EL (cell line): ENCODE measurements at places on chromosomes 12 and 14.

DNA sequence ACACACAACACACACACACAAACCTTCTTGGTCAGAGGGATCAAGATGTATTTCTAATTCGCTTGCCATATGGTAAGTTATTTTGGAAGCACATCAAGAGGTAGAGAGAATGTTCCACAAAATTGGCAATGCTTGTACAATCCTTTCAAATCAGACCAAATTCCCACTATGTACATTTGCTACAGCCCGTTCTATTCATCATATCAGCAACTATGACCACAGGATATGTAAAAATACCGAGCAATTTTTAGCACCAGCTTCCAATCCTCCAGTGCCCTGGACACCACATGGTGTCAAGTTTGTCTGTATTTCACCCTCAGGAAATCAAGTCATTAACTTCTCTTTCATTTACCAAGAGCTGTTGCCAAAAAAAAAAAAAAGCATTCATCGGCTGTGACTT is 21.2 kb downstream of the TBX5 start:
- no peak for DNase-seq

DNA sequence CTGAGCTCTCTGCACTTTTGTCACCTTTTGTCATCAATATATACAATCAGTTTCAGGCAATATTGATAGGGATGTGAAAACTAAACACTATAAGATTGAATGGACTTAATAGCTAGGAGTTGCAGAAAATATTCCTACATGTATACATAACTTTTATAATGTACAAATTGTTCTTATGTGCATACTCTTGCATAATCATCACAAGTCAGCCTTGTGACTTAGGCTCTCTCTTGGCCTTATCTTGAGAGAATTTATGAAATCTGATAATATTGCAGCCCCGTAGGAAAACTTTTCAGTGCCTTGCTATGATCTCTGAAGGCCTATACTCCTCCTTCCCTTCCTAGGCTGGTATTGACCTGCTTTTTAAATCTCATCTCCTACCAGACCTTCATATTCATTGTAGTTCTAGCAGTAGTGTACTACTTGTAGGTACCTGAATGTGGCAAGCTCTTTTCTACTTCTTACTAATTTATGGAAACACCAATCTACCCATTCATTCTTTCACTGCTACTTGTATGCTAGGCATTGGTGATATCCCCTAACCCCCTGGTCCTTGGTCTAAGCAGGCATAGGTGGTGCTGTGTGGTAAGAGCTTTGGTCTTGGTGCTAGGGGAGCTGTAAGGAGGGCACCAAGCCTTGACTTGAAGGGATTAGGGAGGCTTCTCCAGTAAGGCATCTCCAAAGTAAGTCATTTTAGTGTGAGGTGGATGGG is 100.0 kb downstream of the PRKCH start:
- DNase-seq, result no peak

DNA sequence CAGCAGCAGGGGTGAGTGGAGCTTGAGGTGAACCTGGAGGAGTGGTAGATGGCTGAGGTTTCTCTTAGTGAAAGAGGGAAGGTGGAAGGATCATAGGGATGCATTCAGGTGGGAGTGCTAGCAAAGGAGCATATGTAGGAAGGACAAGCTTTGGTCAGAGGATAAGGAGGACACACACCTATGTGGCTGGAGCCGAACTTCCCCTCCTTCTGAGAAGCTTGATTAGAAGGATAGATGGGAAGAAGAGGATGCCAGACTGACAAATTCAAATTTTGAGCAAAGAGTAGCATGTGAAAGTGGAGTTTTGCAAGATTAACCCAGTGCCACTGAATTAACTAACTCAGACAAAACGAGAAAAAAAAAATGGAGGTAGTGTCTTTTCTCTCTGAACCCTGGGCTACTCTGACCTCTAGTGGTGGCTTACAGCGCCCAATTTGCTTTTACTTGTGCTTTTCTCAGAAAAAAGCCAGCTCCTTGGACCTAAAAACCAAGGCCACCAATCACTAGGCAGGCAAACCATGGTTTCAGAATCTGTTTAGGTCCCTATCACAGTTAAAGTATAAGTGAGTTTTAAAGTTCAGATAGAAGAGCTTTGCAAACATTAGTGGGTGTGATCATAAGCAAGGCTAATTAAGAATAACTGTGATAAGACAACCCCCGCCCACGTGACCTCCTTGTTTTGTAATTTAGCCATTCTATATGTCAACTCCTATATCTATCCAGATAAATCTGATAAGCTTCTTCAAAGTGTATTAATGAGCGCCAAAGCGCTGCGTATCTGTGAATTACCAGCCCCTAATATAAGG is 15.5 kb downstream of the EMP1 start:
- peak; percentile 75 for DNase-seq

- DNase-seq, result no peak
Measured at GRCh38 chr12:127667131-127667685, 599.8 kb upstream of the TMEM132C start.
